ENCODE measurements at places on chromosomes 3 and 15.

DNA sequence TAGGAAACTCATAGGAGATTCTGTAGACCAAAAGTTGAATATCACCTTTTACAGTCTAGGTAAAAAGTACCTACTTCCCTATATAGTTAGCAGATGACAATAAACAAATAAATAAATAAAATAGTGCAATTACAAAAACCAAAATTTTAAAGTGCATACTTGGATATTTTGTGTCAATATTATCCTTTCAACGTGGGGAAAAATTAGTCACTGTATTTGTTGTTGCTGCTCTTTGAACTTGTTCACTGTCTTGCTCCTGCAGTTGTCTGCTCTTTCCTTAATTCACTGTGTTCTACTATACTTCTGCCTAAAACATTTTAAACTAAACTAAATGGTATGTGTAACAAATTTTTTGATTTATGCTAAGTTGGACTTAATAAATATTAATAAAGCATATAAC, 889.0 kb downstream of the ROBO1 start:
- DNase-seq: no peak

DNA sequence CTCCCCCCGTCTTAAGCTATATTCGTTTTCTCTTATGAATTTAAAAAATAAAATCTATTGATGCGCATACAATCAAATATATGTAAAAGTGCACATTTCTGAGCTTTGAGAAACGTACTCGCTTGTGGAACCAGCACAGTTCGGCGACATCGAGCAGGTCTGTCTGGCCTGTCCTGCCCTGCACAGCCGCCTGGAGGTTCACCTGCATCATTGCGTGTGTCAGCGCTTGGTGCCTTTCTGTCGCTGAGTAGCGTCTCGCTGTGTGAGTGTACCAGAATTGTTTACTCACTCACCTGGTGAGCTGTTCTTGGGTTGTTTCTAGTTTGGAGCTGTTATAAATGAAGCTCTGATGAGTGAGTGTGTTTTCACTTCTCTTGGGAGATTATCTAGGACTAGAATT, 104.0 kb downstream of the VGLL4 start:
- DNase-seq: no peak

DNA sequence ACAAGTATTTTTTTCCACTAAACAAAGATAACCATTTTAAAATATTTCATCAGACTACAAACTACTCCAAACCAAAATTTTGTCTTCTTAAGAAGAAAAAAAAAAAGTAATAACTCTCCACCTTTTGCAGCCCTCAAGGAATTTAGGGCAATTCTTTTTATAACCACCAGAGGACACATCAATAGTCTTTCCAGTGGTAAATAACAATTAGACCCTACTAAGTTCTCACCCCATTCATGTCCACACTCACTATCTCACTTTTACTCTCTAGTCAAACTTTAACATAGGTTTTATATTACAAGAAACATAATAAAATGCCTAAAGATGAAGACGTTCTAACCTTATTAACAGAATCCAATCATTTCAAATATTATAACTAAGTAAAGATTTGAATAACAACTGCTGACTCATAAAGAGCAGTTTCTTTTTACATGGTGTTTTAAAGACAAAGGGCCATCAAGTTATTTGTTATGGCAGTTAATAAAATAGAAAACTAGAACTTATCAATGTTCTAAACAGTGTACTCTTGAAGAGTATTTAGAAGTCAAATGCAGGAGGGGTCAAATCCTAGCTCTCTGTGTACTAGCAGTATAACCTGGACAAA, 33.0 kb downstream of the CCDC39 start:
- DNase-seq: no peak

- no peak for DNase-seq
Measured at GRCh38 chr3:127677541-127678314, 5.0 kb downstream of the ABTB1 start.

DNA sequence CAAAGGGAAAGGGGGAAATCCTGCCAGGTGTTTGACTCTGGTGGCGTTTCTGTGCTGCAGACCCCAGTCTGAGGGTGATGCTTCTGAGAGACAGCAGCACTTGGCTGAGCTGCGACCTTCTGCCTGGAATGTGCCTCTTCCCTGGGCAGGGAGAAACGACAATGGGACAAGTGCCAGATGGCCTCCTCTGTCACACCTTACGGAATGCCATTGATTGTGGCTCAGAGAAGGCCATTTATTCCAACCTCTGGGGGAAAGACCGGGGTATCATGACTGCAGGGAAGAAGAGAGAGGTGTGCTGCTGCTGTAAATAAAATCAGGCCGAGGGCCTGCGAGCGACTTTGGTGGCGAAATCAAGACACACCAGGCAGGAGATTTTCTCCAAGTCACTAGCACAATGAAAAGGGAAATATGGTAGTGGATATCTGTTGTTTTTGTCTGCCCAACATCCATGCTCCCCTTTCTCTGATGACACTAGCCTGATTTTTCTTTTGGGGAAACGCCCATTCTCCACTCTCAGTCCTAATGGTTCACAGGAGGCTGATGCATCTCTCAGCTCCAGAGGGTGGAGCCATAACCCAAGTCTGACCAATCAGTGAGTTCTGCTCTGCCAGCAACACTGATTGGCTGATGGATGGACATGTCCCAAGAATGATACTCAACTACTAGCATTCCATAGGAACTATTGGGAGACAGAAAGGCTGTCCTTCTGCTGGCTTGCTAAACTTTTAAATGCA, 336.1 kb downstream of the FOXP1 start:
- DNase-seq: no peak

- no peak for DNase-seq
Measured at GRCh38 chr15:62625429-62626033, 417.0 kb upstream of the TPM1 start.

GRCh38 chr15:68633231-68634121, 54.7 kb downstream of the CORO2B start:
- no peak for DNase-seq

- DNase-seq: no peak
Measured at GRCh38 chr3:150426292-150426691, 18.2 kb downstream of the TSC22D2 start.

DNA sequence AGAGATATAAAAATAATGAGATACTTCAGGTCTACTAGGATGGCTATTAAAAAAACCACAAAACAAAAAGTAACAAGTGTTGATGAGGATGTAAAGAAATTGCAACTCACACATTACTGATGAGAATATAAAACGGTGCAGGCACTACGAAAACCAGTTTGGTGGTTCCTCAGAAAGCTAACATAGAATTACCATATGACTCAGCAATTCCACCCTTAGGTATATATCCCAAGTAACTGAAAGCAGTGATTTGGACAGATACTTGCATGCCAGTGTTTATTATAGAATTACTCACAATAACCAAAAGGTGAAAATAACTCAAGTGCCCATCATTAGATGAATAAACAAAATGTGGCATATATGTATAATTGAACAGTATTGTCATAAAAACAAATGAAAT, 87.5 kb upstream of the MELTF start:
- no peak for DNase-seq

DNA sequence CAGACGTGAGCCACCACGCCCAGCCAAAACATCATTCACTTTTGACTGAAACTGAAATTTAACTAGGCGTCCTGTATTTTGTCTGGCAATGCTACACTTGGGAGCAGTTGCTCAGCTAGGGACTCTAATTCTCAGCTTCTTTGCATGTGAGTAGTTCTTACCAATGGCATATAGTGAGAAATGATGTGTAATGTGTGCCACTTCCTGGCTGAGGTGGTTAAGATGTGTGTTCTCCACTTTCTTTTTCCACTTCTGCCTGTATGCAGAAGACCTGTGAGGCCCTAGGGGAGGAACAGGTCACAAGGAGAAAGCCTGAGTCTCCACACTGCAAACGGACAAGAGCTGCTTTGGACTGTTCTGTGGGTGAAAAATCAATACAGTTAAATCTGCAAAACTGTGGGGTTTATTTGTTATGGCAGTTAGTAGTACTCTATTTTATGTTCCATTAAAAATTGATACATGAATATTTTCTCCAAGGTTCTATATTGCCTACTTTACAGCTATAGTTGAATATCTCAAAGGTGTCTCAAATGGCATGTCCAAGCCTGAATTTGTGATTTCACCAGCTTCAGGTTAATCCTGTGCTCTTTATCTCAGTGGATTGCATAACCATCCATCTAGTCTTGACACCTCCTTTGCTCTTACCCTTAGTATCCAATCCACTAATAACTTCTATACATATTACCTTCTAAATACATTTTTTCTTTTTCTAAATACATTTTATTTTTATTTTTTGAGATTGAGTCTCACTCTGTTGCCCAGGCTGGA, 59.3 kb downstream of the NR1D2 start:
- no peak for DNase-seq

DNA sequence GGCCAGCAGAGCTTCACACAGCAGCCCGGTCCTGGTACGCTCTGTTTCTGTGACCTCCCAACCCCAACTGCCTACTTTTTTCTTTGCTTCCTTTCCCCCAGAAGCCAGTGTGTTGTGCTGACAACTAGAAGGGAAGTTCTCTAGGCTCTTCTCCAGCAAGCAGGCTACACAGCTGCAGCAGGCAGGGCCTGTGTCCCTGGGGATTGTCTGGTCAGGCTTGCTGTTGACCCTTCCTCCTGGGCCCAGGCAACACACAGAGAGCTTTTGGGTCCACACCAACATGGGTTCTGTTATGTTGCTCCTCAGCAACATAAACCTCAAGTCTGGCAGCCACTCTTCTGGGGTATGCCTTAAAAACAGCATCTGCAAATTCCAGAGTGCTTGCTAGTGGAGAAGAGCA, 36.2 kb upstream of the TSPAN3 start:
- DNase-seq: no peak

DNA sequence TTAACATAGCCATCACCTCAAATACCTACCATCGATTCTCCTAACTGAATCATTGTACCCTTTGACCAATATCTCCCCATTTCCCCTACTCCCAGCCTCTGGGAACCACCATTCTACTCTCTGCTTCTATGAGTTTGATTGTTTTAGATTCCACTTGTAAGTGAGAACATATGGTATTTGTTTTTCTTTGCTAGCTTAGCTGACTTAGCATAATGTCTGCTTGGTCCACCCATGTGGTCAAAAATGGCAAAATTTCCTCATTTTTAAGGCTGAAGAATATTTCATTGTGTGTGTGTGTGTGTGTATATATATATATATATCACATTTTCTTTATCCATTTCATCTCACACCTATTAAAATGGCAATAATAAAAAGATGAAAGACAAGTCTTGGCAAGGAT, 469.3 kb downstream of the FHIT start:
- no peak for DNase-seq

DNA sequence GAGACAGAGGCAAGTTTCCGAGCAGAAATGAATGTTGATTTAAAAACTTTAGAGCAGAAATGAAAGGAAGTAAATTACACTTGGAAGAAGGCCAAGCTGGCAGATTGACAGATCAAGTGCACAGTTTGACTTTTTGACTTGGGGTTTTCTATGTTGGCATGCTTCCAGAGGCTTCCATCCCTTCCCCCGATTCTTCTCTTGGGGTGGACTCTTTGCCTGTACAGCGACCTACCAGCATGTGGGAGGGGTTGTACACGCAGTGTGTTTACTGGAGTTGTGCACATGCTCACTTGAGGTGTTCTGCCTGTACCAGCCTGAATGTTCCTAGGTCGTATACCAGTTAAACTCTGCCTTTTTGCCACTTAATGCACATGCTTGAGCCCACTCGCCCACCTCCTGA, 701.5 kb upstream of the GBE1 start:
- DNase-seq: no peak

GRCh38 chr3:184619787-184620430, 58.3 kb downstream of the EPHB3 start:
- no peak for DNase-seq

- DNase-seq: no peak
Measured at GRCh38 chr3:190089711-190090110, 31.0 kb downstream of the P3H2 start.

GRCh38 chr3:30752970-30753369, 141.5 kb downstream of the GADL1 start:
- no peak for DNase-seq

GRCh38 chr3:71252466-71252865, 331.1 kb downstream of the FOXP1 start:
- no peak for DNase-seq

GRCh38 chr3:8565376-8565775, 63.8 kb downstream of the LMCD1 start:
- DNase-seq: no peak

DNA sequence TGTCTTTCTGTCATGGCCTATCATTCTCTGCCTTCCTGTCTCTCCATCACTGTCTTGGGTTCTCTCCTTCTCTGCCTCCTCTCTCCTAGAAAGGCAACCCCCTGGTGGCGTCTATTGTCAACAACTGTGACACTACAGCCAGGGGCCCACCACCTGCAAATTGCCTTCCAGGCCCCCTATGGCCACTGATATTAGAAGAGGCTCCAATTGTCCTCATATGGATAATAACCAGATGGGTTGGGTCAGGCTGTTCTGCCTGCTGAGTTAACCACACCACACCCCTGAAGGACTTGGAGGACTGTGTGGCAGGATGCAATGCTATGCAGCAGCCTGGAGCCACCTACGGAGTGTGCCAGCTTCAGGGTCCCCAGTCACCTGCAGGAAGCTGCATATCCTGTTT, 665.0 kb downstream of the NTRK3 start:
- no peak for DNase-seq

Measured in activated T-helper 1 cell treated with anti-CD3 and anti-CD28 coated beads, Interleukin-2, amount 50 U/mL, for 16 hours (primary cell).